Activated T-cell treated with anti-CD3 and anti-CD28 coated beads for 48 hours (primary cell): ENCODE measurements at places on chromosomes 2 and 18.

GRCh38 chr18:33495278-33495677 lies 54.8 kb upstream of the CCDC178 start:
- no peak for DNase-seq

DNA sequence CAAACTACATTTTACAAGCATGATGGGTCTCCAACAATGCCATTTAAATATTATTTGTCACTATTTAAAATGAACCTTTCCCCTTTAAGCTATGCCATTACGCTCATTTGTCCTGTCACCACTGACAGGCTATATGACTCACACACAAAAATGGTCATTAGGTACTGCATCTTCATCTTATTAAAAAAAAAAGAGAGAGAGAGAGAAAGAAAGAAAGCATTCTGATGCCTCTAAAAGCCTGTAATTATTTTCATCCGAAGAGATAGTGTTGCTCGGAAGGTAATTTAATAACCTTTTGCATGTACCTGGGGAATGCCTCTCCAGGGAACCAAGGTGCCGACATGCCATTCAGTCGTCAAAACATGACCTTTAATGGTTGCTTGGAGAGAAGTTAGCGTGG lies 226.7 kb downstream of the ARHGAP15 start:
- no peak for DNase-seq

DNA sequence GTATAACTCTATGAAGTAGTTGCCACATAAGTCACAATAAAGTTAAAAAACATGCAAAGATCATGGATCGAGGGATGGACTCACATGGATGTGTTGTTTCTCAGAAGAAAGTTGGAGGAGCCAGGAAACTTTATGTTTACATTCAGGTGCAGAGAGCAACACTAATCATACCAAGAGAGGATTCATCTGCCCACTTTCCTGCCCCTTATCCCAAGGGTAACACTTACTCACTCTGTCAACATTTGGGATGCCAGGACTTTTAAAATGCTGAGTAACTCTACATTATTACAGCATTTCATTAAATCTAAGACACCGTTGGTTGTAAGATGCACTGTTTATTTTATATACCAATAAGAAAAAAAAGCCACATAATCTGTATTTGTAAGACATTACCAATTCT lies 170.4 kb downstream of the KCNE4 start:
- DNase-seq, result no peak

DNA sequence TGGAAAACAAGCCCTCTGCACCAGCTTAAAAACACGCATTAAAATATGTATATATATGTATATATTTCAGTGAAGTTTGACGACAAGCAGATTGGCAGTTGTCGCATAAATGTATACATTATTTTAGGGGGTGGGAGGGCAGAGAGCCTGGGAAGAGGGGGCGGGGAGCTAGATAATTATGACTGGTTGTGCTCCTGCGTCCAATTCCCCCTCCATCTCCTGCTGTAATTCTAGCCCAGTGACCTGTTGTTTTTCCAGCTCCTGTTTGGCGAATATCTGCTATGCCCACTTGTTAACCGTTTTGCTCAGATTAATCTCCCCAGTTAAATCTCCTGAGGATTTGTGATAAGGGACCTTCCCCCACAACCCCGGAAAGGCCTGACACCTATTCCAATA lies 656 bp downstream of the UNC80 start:
- no peak for DNase-seq

GRCh38 chr2:213475433-213475832 lies 191.2 kb downstream of the SPAG16 start:
- no peak for DNase-seq

DNA sequence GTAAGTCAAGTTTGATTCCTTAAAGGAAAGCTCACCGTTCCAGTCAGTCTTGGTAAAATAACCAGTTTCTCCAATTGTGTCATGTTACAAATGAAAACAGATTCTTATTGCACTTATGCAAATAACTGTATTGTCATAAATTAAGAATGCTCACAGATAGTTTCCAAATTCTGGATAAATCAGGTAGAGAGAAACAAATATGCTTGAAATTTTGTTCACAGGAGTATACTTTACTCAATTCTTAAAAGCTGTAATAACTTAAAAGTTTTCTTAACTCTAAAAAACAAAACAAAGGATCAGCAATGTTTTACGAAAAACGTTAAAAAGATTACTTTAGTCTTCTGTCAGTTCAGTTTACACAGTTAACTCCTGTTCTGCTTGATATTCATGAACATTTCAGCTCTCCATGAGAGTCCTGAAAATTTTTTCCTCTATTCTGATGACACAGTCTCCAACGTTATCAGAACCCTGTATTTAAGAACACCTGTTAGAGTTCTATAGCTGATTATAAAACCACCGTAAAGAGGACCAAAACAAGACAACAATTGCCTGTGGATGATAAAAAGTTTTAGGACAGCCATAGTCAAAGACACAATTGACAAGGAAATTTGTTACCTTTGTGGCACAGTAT lies 4.4 kb downstream of the GAL3ST2 start:
- no peak for DNase-seq
